NCI-H524 treated with DMSO at 0.1 percent for 48 hours (cell line): ENCODE measurements at places on chromosomes 6 and 20.

GRCh38 chr20:62578294-62578897 is 63.9 kb upstream of the SLCO4A1 start:
- DNase-seq = no peak

- DNase-seq = no peak
These were observed 20.1 kb downstream of the DCBLD1 start for GRCh38 chr6:117502580-117502979.

- no peak for DNase-seq
These were observed 156.7 kb downstream of the RNGTT start for GRCh38 chr6:88806728-88807127.

DNA sequence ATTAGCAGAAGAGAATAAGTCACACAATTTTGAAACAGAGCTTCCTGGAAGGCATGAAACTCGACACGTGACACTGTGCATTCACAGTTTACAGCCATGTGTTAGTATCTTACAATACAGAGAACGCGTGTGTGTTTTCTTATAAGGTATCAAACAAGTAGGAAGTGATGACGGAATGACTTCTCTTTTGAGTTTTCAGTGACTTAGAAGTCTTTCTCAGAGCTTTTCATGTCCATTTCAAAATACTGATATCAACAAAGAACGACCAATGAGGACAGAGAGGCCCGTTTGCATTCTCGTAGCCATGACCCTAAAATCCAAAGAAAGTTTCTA is 36.6 kb upstream of the DUSP22 start:
- no peak for DNase-seq

DNA sequence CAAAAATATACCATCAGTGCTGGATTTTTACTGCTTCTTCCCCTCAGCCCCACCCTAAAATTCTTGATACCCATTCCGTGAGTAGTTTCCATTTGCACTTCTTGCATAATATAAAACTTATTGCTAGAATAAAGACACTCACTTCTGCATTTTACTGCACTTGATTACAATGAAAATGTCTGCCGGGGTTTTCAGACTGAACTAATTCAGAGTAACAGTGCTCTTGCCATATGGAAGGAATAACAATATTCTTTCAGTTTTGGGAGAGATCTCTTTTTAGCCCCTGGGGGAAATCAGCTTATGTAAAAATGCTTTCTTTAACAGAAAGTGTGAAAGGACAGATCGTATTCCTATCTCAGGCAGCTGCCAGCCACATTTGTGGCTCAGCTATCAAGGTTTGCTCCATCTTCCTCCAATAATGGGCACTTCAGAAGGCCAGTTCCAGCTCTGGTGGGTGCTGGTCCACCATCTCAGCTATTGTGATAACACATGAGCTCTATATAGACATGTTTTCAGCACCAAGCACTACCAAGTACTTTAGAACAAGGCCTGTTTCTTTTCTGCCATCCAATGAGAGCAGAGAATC is 8.9 kb downstream of the SMLR1 start:
- no peak for DNase-seq

GRCh38 chr6:83985308-83985713 is 48.3 kb upstream of the MRAP2 start:
- DNase-seq = no peak

DNA sequence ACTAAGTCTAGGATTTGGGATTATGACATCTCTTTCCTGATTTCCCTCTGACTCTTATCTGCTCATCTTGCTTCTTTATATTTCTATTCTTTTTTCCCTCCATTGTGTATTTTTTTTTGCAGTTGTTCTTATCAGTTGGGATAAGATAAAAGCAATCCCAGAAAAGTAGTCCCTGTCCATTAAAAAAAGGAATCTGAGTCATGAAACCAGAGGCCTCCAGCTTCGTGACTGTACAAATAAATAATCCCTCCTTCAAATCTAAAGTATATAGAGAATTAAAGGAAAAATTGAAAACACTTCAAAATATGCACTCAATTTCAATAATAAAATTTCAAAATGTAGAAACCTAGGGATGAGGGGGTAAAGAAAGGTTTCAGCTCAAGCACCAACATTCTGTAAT is 317.8 kb upstream of the NT5E start:
- DNase-seq = no peak

GRCh38 chr6:163806755-163807499 is 392.4 kb downstream of the QKI start:
- DNase-seq = peak; percentile 46

GRCh38 chr20:56711018-56711417 is 81.9 kb downstream of the TFAP2C start:
- DNase-seq = no peak

DNA sequence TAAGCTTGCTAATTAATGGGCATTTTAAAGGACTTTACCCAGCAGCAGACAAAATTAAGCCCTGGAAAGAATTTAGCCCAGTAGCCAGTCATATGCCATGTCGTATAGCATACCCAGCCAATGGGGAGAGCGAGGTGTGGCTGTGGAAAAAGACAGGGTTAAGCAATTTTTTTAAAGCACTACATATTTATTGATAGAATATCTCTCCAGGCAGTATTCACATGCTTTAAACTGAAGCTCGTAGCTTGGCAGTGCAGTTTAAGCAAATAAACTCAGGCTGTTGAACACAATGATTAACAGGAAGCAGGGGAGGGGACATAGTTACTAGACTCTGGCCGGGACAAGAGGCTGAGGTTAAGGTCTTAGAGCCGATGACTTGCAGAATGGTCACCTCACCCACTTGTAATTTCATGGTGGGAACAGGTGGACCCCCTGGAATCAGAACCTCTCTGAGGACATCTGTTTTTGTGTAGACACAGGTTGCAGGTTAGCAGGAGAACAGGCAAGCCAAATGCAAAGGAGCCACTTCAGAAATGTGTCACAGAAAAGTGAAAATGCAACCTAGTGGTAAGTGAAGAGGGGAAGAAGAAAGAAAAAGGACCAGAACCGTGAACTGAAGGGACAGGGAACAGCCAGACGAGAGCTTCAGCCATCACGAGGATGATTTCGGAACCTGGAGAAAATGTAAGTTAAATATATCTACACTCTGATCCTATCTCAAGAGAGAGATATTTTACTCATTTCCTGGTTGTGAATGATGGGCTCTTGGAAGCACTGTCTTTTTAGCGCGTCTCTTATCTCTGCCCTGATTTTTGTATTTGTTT is 7.2 kb downstream of the GCNT2 start:
- DNase-seq = no peak

DNA sequence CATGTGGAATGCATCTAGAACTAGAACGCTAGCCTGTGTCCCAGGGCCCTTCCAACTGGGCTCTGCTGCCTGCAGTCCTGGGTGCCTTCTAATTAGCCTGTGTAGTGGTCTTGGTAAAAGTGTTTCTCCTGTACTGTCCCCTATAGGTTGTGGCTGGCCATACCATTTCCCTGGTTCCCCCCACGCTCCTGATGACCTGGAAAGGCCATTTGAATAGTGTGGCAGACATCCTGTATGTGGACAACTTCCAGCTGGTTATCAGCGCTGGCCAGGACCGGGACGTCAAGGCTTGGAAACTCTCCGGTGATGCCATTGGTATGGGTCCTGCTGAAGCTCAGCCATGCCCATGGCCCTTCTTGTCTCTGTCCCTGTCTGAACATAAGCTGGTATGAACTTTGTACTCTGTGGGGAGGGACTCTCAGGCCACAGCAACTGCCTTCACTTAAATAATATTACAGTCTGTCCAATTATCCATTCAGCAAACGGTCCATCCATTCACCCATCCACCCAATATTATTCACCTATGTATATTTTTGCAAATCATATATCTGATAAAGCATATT is 60.7 kb downstream of the SUN5 start:
- DNase-seq = no peak

GRCh38 chr6:14727494-14728395 is 518.1 kb upstream of the JARID2 start:
- DNase-seq = no peak

GRCh38 chr20:58647796-58648501 is 3.1 kb upstream of the STX16 start:
- no peak for DNase-seq

- DNase-seq = no peak
These were observed 76.8 kb upstream of the PIM1 start for GRCh38 chr6:37092923-37093727.

- no peak for DNase-seq
These were observed 192.2 kb upstream of the FAM83B start for GRCh38 chr6:54654381-54654780.

DNA sequence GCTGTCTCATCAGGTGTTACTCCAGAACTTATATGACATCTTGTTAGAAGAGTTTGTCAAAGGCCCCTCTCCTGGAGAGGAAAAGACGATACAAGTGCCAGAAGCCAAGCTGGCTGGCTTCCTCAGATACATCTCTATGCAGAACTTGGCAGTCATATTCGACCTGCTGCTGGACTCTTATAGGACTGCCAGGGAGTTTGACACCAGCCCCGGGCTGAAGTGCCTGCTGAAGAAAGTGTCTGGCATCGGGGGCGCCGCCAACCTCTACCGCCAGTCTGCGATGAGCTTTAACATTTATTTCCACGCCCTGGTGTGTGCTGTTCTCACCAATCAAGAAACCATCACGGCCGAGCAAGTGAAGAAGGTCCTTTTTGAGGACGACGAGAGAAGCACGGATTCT is 43.7 kb upstream of the SMIM28 start:
- DNase-seq = no peak

DNA sequence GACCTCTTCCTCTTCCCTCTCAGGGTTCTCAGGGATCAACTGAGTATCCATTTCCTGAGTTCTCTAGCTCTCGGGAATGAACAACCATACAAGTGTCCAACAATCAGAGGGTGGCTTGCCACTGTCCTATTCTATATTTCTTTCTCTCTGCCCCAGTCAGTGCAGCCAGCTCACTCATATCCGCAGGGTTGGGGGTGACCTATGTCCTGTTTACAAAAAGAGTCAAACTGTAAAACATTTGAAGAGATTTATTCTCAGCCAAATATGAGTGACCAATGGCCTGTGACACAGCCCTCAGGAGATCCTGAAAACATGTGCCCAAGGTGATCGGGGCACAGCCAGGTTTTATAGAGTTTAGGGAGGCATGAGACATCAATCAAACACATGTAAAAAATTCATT is 10.8 kb upstream of the BTN3A2 start:
- no peak for DNase-seq

GRCh38 chr20:54494303-54495006 is 19.1 kb downstream of the DOK5 start:
- no peak for DNase-seq

DNA sequence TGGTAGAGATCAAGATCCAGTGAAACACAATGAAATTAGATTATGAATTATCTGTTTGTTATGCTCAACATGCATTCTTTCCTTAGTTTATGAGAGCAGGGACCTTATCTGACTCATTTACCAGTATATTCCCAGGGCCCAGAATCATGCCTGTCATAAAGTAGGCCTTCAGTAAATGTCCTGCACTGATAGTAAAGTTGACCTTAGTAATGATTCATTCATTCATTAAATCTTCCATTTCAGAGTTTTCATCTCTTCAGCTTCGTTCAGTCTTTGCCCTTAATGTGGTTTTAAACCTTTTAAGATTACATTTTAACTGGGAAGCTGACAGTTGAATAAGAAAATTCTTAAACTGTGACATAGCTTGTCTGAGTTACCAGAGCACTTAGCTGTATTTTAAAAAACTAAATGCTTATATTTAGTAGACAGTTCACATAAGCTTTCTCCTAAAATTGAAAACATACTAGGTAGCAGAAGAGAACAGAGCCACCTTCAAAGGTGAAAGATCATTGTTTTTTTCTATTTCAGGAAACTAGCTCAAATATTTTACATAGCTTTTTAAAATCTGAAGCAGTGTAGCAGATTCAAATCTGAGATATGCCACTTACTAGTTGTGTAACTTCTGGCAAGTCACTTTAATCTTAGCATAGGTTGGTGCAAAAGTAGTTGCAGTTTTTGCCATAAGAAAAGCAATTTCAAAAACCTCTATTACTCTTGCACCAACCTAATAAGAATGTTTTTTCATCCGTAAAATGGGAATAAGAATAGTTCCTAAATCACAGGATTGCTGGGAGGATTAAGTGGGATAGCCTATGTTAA is 41.4 kb downstream of the MCM8 start:
- no peak for DNase-seq
